Brain microvascular endothelial cell (primary cell): ENCODE measurements at places on chromosomes 12 and 14.

DNA sequence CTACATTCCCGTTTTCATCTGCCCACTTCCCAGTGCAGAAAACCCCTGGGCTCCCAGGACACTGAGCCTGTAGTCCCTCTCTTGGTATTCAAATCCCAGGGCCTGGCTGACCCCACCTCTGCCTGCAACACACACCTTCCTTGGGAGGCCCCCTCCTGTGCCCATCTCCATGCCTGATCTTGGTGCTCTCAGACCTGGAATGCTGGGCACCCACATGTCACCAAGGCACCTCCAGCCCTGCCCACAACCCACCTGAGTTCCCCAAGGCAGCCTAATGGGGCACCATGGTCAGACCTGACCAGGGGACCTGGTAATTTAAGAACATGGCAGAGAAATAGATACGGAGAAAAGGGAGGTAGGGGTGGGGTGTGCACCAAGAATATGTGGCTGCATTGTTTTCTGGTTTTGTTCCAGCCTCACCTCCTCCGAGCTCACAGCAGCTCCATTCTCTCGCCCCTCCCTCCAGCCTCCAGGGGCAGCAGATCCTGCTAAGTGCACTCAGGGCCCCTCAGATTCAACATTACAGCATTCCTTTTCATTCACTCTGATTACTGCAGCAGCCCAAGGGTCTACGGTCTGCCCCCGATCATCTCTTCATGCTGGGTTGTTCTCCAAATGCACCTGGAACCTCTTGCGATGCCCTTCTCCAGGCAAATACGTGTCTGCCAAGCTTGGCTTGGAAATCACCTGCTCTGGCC lies 9.2 kb upstream of the HSP90AA1 start:
- peak; percentile 5 for DNase-seq

GRCh38 chr12:67827820-67828383 lies 161.3 kb upstream of the IFNG-AS1 start:
- DNase-seq, result peak; percentile 98

GRCh38 chr12:20883288-20883687 lies 72.8 kb downstream of the SLCO1B3 start:
- peak; percentile 86 for DNase-seq

DNA sequence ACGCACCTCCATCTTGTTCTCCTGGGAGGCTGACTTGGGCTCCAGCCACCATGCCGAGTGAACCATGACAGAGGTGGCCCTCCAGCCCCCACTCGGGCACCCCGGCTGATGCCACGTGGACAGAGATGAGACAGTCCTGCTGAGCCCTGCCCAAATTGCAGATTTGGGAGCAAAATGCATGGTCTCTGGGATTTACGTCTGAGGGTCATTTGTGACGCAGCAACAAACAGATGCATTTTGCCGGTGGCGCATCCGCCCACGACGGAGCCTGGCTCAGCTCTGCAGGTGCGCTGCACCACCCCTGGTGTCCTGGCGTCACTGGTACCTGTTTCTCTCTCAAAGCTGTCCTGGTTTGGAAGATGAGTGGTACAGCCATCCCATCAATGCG lies 31.1 kb upstream of the INF2 start:
- no peak for DNase-seq

DNA sequence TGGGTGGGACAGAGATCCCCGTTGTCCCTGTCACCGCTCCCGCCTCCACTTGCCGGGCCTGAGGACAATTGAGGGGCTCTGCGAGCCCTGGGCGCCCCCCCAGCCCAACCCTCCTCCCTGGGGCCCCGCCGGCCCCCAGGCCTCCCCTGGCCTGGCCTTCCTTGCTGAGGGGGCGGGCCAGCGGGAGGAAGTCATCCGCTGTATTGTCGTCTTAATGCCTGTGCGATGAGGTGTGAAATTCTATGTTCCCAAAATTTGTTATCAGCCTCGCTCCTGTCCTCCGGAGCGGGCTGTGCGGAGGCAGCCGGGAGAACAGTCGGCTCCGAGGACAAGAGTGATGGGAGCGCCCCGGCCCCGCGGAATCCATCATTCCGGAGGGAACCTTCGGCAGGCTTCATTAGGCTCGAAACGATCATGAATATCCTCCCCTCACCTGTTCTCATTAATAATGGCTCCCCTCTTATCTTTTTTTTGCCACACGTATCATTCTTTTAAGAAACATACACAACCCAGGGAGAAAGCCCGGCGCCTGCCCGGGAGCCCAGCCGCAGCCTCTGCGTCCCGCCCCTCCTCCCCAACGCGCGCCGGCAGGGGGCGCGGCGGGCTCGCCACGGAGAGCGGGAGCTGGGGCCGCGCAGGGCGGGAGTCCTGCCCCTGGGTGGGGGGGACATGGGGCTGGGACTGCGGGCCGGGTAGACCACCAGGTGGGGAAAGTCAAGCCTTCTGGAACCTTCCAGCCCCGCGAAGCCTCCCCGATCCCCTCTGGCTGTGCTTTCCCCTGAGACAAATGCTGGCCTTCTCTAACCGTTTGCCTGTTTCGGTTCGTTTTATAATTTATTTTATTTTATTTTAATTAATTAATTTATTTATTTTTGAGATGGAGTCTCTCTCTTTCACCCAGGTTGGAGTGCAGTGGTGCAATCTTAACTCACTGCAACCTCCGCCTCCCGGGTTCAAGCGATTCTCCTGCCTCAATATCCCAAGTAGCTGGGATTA lies 17.1 kb upstream of the DLK1 start:
- DNase-seq, result no peak

DNA sequence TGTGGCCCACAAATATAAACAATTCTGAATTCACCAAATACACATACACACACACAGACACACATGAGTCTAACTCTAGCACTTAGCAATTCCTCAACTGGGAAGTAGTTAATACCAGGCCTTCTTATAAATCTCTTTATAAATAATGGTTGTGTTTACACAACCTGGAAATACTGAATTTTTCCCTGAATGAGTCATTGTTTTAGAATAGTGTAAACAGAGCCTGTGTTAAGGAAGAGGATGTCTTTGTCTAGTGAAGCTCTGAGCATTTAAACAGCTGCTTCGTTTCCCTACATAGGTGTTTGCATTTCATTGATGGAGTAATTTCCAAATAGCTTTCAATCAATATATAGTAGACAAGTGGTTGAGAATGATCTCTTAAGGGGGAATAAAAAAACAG lies 218.8 kb downstream of the BTG1 start:
- DNase-seq, result no peak

GRCh38 chr12:131413006-131413405 lies 297.9 kb upstream of the SFSWAP start:
- no peak for DNase-seq

- DNase-seq, result no peak
Observed at GRCh38 chr12:46260913-46261476, 7.8 kb downstream of the SLC38A1 start.

- DNase-seq, result no peak
Observed at GRCh38 chr12:132516095-132517012, 26.4 kb downstream of the FBRSL1 start.

GRCh38 chr14:94028450-94028826 lies 2.3 kb downstream of the OTUB2 start:
- peak; percentile 31 for DNase-seq

DNA sequence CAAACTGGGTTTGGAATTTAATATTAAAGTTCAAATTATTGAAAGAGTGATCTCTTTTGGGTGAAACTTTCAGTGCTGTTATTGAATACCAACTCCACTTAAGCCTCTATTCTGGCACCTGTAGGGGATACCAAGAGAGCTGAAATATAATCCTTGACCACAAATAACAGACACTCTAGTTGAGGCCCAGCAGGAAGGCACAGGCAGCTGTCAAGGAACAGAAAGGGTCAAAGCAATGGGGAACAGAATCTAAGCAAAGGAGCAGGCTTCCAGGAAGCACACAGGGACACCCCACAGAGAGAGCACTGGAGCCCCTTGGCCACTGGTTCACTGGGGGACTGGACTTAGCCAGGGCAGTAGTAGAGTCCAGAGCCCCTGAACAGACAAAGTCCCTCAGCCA lies 120.9 kb upstream of the SFSWAP start:
- no peak for DNase-seq

DNA sequence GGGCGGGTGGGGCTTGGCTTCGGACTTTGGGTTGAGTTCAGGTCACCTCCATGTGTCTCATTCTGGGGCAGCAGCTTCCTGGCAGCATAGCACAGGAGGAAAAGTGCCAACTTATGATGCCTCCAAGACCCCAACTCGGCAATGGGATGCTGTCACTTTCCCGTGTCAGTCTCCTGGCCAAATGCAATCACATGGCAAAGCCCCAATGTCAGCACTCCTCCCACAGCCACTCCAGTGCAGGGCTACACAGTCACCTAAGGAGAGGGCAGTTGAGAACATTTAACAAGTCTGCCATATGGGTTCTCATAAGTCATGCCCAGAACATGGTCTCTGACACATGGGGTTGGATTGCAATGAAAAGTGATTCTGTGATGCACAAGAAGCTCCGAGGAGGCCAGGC lies 26.7 kb downstream of the ELK3 start:
- DNase-seq, result peak; percentile 42

DNA sequence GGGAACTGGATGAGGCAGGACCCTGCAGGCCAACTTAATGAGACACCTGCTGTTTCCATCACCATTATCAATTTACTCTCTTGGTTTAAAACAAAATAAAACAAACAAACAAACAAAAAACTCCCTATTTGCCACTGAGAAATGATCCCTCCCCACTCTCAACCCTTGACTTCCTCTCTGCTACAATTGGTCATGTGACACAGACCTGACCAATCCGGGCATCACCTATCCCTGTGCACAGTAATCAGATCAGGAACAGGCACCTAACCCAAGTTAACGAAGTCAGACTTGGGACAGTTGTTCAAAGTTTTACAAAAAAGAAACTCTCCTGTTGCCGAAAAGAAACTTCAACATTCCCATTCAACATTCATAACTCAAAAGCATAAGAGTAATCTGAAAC lies 58.4 kb downstream of the NELL2 start:
- no peak for DNase-seq
